T-helper 2 cell treated with Interferon-gamma antibody and Interleukin-4, amounts not matched to agents 5 μg/mL and 100 μg/mL, for 36 hours (primary cell): ENCODE measurements at places on chromosomes 13 and 19.
A peak's percentile ranks its signal among the peaks of the same experiment; 100 is the strongest.

- no peaks in the 10 kb centered on the region for H3K4me1 ChIP-seq
- no peak overlapping the region for H3K4me3 ChIP-seq
- peaks cover 4% of the 10 kb centered on the region for H3K36me3 ChIP-seq
- no peak overlapping the region for H3K27ac ChIP-seq
- DNase-seq = no peak
Observed at GRCh38 chr13:32136061-32136460, 104.5 kb downstream of the FRY start.

GRCh38 chr13:41004875-41005693 lies 14.0 kb downstream of the ELF1 start:
- peak overlapping the region; percentile 76 for H3K4me3 ChIP-seq
- H3K36me3 ChIP-seq = peaks cover 39% of the 10 kb centered on the region
- peaks cover 63% of the 10 kb centered on the region for H3K4me1 ChIP-seq
- peak overlapping the region; percentile 93 for H3K27ac ChIP-seq
- H3K27me3 ChIP-seq = no peaks in the 10 kb centered on the region
- DNase-seq = no peak

- DNase-seq = no peak
- H3K4me3 ChIP-seq = no peak overlapping the region
- no peaks in the 10 kb centered on the region for H3K36me3 ChIP-seq
- H3K4me1 ChIP-seq = peaks cover 1% of the 10 kb centered on the region
Observed at GRCh38 chr13:97328222-97328790, 105.7 kb upstream of the RAP2A start.

DNA sequence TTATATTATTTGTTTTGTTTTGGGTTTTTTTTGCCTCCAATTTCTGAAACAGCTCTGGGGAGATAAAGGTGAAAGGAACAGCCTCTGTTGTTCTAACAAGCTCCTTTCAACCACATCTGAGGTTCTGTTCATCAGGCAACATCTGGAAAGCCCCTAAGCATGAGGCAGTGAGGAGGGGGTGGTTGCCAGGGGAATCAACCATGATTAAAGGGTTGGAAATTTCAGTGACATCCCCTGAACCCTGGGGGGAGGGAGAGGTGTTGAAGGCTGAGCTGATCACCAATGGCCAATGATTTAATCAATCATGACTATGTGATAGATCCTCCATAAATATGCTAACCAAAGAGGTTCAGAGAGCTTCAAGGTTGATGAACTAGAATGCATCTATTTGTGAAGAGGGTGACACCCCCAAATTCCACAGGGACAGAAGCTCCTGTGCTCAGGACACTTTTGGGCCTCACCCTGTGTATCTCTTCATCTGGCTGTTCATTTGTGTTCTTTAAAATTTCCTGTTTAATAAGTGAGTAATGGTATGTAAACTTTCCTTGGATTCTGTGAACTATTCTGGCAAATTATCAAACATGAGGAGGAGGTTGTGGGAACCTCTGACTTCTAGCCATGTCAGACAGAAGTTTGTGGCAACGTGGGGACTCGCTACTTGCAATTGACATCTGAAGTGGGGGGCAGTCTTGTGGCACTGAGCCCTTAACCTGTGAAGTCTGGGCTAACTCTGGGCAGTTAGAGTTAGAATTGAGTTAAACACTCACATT lies 221.3 kb downstream of the NHLRC3 start:
- peaks cover 5% of the 10 kb centered on the region for H3K27me3 ChIP-seq
- peak; percentile 28 for DNase-seq
- no peak overlapping the region for H3K27ac ChIP-seq
- H3K36me3 ChIP-seq = no peaks in the 10 kb centered on the region

DNA sequence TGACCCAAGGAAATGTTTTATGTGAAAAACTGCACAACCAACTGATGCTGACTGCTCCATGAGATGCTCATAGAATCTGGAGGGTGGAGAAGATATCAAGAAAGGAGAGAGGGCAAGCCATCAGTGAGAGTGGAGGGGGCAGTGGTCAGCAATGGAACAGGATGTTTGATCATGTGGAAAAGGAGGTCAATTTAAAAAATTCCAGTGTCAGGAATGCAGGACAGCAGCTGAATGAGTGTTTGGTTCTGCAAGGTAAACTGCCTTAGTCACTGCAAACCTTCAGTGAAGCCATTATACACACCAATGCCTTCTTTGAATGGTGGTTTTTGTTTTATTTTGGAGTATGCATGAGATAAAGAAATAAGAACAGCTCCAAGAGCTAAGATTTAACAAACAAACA lies 121.5 kb downstream of the FGF14 start:
- H3K27me3 ChIP-seq = peaks cover 2% of the 10 kb centered on the region
- H3K27ac ChIP-seq = no peak overlapping the region
- H3K4me1 ChIP-seq = no peaks in the 10 kb centered on the region
- no peaks in the 10 kb centered on the region for H3K36me3 ChIP-seq
- no peak overlapping the region for H3K4me3 ChIP-seq
- DNase-seq = no peak

DNA sequence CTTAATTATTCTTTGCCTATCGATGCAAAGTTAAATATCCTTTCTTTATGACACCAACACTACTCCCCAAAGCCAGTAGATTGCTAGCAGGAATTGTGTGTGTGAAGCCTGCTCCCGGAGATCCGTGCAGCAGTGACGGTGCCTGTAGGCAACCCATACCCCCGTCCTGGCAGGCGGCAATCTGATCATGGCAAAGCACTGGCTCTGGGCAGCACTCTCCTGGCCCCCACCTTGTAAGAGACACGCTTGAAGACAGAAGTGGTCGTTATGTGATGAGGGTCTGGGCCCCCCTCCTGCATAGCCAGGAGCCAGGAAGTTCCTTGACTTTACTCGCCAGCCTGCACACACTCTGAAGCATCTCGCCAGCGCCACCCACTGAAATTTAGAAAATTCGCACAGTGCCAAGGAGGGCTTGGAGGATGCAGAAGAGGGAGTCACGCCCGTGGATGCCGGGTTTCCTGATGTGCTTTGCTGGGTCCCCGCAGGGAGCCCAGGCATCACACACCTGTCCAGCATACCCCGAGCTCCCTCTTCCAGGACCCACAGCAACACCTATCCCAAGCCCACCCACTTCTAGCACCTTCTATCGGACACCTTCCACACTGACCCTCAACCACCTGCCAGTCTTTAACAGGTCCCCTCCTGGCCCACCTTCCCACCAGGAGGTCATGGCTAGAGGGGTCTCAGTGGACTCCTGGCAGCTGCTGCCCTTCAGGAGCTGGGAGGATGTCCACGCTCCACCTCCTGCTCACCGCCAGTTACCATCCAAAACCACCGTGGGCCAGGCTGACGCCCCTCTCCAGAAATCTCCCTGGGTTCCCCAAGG lies 54.5 kb downstream of the CEBPG start:
- no peaks in the 10 kb centered on the region for H3K36me3 ChIP-seq
- H3K27me3 ChIP-seq = peaks cover 2% of the 10 kb centered on the region
- no peak for DNase-seq
- peaks cover 2% of the 10 kb centered on the region for H3K4me1 ChIP-seq
- no peak overlapping the region for H3K4me3 ChIP-seq

- no peak for DNase-seq
- no peaks in the 10 kb centered on the region for H3K36me3 ChIP-seq
- peaks cover 47% of the 10 kb centered on the region for H3K27me3 ChIP-seq
- peak overlapping the region; percentile 41 for H3K27ac ChIP-seq
- H3K4me1 ChIP-seq = peaks cover 6% of the 10 kb centered on the region
Observed at GRCh38 chr19:43638995-43639518, 593 bp downstream of the CADM4 start.

- H3K27me3 ChIP-seq = no peaks in the 10 kb centered on the region
- no peak for DNase-seq
- no peak overlapping the region for H3K4me3 ChIP-seq
- no peak overlapping the region for H3K27ac ChIP-seq
- H3K4me1 ChIP-seq = no peaks in the 10 kb centered on the region
Observed at GRCh38 chr13:85288698-85289097, 510.5 kb downstream of the SLITRK6 start.

DNA sequence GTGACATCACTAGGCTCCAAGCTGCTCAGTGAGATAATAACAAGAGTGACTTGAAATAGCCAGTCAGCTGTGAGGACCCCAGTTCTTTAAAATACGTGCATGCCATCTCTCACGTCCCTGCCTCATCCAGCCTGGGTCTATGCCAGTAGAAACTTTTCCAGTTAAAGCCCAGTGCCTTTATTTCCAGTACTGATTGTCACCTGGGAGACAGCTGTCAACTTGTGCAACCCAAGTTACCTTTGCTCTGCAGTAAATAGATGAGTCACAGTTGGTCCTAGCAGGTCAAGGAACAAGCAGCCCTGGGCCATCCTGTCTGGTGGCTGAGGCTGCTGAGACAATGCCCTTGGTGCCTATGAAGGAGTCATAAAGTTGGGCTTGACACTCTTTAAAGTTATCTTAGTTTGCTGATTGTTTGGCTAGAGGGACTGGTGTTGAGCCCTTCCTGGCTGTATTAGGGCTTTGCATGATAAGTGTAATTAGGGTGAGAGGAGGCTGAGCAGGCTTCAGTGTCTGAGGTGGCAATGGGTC lies 228.7 kb downstream of the LACC1 start:
- no peak for DNase-seq
- peaks cover 2% of the 10 kb centered on the region for H3K27me3 ChIP-seq
- H3K4me3 ChIP-seq = no peak overlapping the region
- H3K36me3 ChIP-seq = no peaks in the 10 kb centered on the region
- H3K4me1 ChIP-seq = no peaks in the 10 kb centered on the region
- no peak overlapping the region for H3K27ac ChIP-seq

- peak overlapping the region; percentile 55 for H3K27ac ChIP-seq
- peaks cover 4% of the 10 kb centered on the region for H3K4me1 ChIP-seq
- peaks cover 25% of the 10 kb centered on the region for H3K36me3 ChIP-seq
Observed at GRCh38 chr19:16417660-16418596, 53.8 kb downstream of the EPS15L1 start.

DNA sequence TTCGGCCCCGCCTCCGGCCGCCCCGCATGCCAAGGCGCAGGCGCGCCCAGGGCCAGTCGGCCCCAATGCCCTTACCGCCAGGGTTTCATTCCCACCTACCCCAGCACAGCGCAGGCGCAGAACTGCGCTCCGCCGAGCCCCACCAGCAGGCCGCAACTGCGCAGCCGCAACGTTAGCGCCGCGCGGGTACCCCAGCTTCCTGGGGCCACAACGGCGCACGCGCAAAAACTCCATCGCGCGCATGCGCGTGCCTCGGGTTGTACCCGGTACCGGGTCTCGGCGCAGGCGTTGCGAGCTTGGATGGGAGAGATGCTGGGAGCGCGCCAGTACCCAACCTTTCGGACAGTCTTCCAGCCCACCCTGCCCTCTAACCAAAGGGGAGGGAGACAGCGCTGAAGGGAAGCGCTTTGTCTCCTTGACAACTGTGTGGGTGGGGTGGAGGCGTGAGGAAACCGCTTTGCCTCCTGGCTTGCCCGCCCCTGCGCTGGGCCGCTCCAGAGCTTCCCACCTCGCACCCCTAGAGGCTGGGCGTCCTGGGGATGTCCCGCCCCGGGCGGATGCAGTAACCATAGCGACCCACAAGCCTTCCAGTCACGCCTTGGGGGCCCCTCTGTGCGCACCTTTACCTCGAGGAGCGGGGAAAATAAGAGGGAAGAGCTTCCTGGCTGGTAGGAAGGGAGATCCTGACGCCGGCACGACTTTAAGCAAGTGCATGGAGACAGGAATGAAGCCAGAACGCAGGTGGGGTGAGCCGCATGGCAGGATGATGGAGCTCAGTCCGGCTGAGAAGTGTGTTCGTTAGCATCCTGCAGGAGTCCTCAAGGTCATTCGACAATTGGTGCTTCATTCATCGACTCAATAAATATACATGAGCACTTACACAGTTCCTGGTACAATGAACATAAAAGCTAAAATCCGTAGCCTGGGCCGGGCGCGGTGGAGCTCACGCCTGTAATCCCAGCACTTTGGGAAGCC lies 525 bp upstream of the MYPOP start:
- H3K4me3 ChIP-seq = peak overlapping the region; percentile 98
- peaks cover 5% of the 10 kb centered on the region for H3K27me3 ChIP-seq
- peaks cover 19% of the 10 kb centered on the region for H3K4me1 ChIP-seq
- H3K27ac ChIP-seq = peak overlapping the region; percentile 72
- DNase-seq = peak; percentile 100
- H3K36me3 ChIP-seq = peaks cover 22% of the 10 kb centered on the region

DNA sequence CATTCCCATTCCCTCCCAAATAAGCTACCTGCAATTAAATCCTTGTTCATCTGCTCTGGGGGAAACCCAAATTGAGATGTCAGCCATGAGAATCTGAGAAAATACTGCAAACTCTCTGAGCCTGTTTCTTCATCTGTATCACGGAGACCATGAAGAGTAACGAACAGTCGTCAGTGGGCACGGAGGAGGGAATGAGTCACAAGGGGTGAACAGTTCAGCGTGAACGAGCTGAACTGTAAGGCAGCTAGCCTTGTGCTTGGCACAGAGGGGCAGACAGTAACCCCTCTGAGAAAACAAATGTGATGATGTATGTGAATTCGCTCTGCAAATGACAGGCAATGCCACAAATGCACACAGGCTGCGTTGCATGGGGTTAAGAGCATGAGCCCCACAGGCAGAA lies 288.7 kb downstream of the FOXO1 start:
- no peak for DNase-seq
- H3K27me3 ChIP-seq = no peaks in the 10 kb centered on the region
- no peak overlapping the region for H3K27ac ChIP-seq
- H3K4me3 ChIP-seq = no peak overlapping the region
- H3K36me3 ChIP-seq = peaks cover 5% of the 10 kb centered on the region

DNA sequence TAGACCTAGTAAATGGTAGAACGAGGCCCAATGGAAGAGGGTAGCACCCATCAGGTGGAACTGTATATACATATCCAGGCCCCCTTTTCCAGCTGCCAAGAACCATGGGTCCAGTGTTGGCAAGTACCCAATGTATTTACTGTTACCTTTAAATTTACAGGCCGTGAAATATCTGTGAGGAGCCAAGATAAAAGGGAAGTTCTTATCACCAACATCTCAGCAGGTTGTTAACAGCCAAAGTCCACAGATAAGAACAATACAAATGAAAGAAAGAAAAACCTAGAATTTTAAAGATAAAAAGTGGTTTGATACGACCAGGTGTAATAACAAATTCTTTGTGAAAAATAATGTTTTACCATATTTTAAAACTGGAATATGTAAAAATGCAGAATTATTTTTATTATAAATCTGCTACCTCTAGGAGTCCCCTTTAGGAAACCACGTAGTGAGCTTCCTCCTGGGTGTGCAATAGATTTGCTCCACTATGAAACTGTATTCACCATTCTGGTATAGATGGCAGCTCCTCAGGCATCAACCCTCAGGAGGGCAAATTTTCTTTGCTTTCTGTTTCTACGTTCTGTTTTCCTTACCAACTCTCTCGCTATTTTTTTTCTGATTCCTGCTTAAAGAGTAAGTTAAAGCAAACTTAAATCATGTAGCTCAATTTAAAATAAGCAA lies 292.2 kb upstream of the SLC10A2 start:
- no peak for DNase-seq
- no peaks in the 10 kb centered on the region for H3K27me3 ChIP-seq
- no peaks in the 10 kb centered on the region for H3K4me1 ChIP-seq
- no peak overlapping the region for H3K27ac ChIP-seq
- H3K4me3 ChIP-seq = no peak overlapping the region
- no peaks in the 10 kb centered on the region for H3K36me3 ChIP-seq

- no peak overlapping the region for H3K4me3 ChIP-seq
- H3K4me1 ChIP-seq = no peaks in the 10 kb centered on the region
- DNase-seq = no peak
- H3K36me3 ChIP-seq = no peaks in the 10 kb centered on the region
- H3K27me3 ChIP-seq = peaks cover 2% of the 10 kb centered on the region
Observed at GRCh38 chr19:15780610-15781418, 6.6 kb upstream of the OR10H5 start.
